Fibroblast of lung (primary cell): ENCODE measurements at places on chromosomes 4 and X. TPM values are rescaled to one million over a fixed set of nuclear protein-coding genes. Genes with fewer than 3 reads are reported as not detected.

The KCNE5 gene
- total RNA-seq = 0.51 and 1.2 TPM in 2 replicates

DNA sequence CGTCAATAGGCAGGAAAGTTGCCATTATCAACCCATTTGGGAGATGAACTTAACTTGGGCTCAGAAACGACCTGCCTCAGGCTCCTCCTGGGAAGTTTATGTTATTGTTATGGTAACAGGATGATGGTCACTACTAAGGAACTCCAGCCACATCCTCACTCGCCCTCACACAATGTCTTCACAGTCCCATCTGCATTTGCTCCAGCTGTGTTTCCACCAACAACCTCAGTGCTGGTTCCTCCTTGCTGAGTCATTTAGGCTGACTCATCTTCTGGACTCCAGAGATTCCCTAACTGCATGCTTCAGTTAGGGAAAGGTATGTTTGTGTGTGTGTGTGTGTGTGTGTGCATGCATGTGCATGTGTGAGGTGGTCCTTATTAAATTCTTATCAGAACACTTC lies 293.4 kb upstream of the BOD1L1 start:
- peak; percentile 99 for DNase-seq

GRCh38 chr4:111434586-111434985 lies 710.7 kb upstream of the FAM241A start:
- DNase-seq = no peak

DNA sequence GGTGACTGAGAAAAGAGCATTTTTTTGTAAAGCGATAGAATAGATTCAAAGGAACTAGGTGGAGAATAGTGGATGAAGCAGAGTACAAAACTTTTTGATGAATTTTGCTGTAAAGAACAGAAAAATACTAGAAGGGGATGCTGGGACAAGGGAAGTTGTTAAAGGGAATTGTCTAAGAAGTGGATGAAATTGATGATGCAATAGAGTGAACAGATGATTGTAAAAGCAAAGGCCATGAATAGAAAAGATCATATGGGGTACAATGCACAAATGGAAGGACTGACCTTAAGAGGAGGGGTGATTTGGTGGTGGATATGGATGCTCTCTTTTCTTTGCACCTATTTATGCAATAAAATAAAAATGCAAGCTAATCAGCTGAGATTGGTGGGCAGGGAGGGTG lies 262.7 kb upstream of the MAD2L1 start:
- no peak for DNase-seq

- no peak for DNase-seq
Observed at GRCh38 chrX:26562156-26562555, 346.2 kb downstream of the MAGEB5 start.

- DNase-seq = no peak
Observed at GRCh38 chr4:151745481-151746231, 15.2 kb downstream of the GATB start.

GRCh38 chr4:53132132-53132891 lies 233.5 kb downstream of the SCFD2 start:
- peak; percentile 36 for DNase-seq

GRCh38 chrX:103378990-103379389 lies 2.7 kb downstream of the BEX3 start:
- DNase-seq = no peak

- DNase-seq = no peak
Observed at GRCh38 chr4:6808259-6808658, 25.7 kb downstream of the KIAA0232 start.

The AREG gene
- 1.5 and 2.0 TPM in 2 replicates for total RNA-seq

- peak; percentile 60 for DNase-seq
Observed at GRCh38 chrX:148661035-148661434, 160.6 kb downstream of the AFF2 start.
